ENCODE measurements at places on chromosomes 6 and 20.

GRCh38 chr6:56096541-56096940 lies 150.8 kb downstream of the COL21A1 start:
- DNase-seq, result no peak

DNA sequence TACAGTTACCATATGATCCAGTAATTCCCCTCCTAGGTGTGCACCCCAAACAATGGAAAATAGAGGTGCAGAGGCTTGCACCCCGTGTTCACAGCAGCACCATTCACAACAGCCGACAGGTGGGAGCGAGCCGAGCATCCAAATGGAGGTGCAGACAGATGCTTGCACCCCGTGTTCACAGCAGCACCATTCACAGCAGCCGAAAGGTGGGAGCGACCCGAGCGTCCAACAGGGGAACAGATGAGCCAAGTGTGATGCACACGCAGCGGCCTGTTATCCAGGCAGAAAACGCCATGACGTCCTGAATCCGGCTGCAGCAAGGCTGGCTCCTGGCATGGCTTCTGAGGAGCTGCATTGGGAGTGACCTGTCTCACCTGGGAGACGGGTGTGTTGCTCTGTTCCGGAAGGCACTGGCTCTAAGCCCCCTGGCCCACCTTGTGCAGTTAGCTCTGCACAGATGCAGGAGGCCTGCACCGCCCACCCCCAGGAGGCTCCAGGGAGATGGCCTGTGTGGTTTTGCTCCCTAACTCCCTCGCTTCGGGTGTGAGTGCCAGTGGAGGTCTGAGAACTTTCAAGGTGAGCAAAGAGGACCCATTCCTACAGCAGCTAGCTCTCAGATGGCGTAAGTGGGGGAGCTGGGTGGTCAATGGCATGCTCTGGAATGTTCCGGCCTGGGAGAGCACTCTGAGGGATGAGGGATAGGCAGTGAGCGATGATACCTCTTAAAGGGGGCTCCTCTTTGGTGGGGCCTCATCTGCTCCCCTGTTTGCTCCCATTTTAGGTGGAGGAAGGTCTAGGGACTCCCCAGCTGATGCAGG lies 47.8 kb upstream of the FRMD1 start:
- no peak for DNase-seq

DNA sequence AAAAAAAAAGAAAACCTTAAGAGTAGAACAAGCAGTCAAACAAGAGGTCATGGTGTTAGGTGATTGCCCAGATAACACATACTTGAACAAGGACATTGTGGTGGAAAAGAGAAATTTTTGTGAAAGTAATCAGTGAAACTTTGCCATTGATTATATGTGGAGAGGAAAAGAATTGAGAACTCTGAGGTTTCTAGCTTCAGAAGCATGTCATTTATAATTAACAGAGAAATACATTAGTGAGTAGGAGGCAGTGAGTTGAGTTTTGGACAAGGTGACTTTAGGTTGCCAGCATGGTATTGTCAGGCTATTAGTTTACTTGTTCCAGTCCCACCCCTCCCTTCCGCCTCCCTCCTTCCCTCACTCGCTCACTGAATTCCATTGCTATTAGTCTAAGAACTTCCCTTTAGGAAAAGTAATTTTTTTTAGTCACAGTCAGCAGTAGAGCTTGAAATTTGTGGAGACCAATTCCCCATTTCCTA lies 17.2 kb downstream of the TAB2 start:
- DNase-seq, result no peak

GRCh38 chr6:159676890-159677505 lies 16.0 kb downstream of the SOD2 start:
- DNase-seq, result no peak

- DNase-seq, result no peak
These were observed 192.6 kb upstream of the SLC24A3 start for GRCh38 chr20:19019734-19020364.

DNA sequence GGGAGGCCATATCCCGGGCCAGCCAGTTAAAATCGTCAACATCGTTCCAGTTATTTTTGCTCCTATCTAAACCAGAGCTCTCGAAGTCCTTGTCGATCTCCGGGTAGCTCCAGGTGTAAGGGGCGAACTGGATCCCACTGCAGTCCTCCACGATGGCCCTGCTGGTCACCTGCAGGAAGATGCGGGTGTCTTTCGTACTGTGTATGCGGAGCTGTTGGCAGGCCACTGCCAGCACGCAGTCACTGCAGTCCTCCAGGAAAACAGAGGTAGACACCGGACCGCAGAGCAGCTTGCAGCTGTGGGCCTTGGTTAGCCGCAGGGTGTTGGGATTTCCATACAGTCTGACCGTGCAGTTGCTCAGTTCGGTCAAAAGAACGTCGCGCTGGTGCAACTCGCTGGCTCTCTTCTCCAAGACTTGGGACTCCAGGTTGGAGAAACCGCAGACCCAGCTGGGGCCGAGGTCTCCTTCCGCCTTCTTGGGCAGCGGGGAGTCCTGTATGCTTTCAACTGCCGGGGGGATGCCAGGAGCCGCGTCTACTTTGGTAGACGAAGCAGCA lies 742 bp downstream of the TBCC start:
- peak; percentile 6 for DNase-seq

DNA sequence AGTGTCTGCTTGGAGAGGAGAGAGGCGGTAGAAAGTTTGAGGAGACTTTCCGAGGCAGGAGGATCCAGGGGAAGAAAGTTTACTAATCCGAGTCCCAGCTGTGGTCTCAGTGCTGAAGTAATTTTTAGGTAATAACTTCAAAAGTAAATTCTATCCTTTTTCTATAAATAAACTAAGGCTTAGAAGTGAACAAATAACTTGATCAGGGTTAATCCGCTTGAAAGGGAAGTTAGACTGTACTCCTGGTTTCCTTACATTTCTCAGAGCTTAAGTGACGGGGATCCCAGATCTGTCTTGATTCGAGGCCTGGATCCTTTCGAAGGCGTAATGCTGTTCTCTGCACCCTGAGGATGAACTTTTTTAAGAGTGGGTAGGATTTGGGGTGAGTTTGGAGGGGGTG lies 2.6 kb downstream of the STK35 start:
- DNase-seq, result no peak

- DNase-seq, result no peak
These were observed 168.1 kb downstream of the GRM4 start for GRCh38 chr6:33977606-33978411.

DNA sequence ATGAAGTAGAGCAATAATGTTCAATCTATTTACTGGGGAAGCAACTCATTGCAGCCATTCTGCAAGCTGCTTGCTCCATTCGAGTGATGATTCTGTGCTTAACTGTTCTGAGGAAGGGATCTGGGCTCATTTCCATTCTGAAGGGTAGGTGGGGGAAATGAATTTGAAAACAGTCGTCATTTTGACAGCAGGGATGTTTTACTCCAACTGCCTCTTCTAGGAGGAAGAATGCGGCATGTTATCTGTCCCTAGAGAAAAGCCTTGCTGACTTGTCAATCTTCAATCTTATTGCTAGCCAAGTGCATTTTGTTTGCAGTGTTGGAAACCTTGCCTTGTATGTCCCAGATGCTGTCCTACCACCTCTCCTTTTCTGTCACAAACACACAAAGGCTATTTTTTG lies 105.9 kb downstream of the PRDM13 start:
- DNase-seq, result no peak

GRCh38 chr6:142697922-142698321 lies 247.1 kb downstream of the HIVEP2 start:
- no peak for DNase-seq

DNA sequence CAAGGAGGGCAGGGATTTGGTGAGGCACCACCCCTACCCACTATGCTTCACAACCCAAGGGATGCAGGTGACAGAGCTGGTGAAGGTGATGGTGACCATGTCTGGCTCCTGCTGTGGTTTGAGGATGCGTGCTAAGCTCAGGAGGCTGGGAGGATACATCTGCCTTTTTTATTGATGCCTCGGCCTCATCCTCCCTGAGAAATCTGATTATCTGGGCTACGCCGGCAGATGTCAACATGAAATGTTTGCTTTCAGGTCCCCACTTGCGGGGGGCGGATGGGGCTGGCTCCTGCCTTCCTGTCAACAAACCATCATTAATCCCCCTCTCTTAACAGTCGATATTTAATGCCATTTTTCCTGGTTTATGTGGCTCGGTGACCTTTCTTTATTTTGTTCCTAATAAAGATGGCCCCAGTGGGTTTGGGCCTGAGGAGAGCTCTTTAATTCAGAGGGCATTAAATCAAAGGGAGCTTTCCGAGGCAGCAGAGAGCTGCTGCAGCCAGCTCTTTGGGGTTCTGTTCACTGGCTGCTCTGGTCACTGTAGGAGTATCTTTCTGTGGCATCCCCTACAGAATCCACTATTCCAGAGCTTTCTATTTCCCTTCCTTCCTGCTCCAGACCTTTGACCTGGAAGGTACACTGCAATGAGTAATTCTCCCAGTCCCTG lies 33.5 kb upstream of the LRFN2 start:
- no peak for DNase-seq

- DNase-seq, result no peak
These were observed 45.4 kb downstream of the CEP162 start for GRCh38 chr6:84182001-84182400.

All from central memory CD4-positive, alpha-beta T cell (primary cell).